ENCODE measurements at places on chromosomes 11 and 22.
A peak's percentile ranks its signal among the peaks of the same experiment; 100 is the strongest.

GRCh38 chr22:19214078-19214473 lies 35.5 kb upstream of the SLC25A1 start:
- DNase-seq = no peak

GRCh38 chr11:68120273-68121066 lies 718 bp downstream of the CHKA start:
- peak; percentile 76 for DNase-seq

GRCh38 chr22:40691532-40691931 lies 12.2 kb downstream of the MCHR1 start:
- DNase-seq = no peak

DNA sequence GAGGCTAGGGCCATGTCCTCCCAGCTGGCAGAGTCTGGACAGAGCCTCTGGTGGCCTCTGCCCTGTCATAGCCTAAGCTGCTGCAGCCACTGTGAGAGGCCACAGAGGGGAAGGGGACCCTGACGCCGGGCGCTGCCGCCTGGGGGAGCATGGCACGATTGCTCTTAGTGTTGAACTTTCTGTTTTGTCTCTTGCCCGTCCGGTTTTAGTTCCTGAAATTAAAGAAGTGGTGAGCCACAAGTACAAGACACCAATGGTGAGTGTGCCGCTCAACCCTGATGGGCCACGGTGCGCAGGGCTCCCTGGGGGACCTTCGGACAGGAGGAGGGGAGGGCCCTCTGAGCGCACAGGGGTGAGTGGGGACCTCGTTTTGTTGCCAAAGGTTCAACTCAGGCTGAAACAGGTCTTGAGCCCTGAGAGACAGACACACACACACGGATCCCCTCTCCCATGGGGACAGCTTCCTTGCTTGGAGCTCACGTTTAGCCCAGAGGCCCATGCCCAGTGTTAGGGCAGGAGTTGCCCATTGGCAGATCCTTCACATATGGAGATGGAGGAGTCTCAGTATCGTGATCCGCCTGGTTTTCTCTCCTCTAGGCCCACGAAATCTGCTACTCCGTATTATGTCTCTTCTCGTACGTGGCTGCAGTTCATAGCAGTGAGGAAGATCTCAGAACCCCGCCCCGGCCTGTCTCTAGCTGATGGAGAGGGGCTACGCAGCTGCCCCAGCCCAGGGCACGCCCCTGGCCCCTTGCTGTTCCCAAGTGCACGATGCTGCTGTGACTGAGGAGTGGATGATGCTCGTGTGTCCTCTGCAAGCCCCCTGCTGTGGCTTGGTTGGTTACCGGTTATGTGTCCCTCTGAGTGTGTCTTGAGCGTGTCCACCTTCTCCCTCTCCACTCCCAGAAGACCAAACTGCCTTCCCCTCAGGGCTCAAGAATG lies 23.8 kb downstream of the MYBPC3 start:
- no peak for DNase-seq

GRCh38 chr11:86990515-86990914 lies 35.3 kb upstream of the FZD4 start:
- DNase-seq = no peak

DNA sequence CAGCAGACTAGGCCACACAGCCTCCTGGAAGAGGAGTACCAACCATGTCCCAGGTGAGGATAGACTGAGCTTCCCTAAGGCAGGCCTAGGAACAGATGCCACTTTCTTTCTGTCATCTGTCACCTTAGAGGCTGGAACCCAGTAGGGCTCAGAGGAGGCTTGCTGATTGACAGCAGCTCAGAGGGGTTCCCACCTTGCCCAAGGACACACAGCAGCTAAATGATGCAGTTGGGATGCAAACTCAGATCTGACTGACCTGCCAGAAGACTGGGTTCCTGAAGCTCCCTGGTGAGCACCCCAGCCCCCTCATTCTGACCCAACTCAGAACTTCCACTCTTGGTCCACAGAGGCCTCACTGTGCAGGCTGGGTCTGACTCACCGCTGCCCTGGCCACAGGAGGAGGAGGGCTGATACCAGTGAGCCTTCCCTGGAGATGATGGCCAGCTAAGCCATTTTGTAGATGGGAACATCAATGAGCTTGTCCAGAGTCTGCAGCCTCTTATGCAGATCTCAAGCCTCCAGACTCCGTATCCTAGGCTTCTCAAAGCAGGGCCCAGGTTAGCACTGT lies 14.0 kb downstream of the CAPN5 start:
- DNase-seq = no peak

- peak; percentile 10 for DNase-seq
Measured at GRCh38 chr11:117827521-117828511, 3.3 kb upstream of the FXYD2 start.

- no peak for DNase-seq
Measured at GRCh38 chr22:36334081-36334820, 53.5 kb downstream of the MYH9 start.

GRCh38 chr11:6845383-6845782 lies at the start of gene OR10A5:
TSS of gene OR10A5 (plus strand) at chr11:6845683. CDS start at chr11:6845683, 0 bp downstream.
- no peak for DNase-seq

GRCh38 chr11:27046956-27047355 lies 6.3 kb downstream of the BBOX1 start:
- no peak for DNase-seq

Measured in adrenal gland (tissue), 19 donors.